ENCODE measurements at places on chromosomes 6 and 20.

DNA sequence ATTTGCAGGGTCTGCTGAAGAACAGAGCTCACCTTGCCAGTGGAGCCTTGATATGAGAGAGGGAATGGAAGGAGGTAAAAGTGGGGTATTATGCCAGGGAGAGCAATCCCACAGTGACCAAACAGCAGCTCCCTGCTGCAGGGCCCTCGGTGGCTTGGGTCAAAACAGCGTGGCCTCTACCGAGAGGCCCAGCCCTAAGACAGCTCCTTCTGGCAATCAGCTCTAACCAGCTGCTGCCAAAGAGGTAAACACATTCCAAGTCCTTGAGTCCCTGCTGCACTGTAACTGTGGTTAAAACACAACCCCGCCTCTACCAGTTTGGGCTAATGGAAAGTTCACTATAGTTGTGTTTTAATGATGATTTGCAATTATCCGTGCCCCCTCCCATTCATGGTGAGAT is 1.4 kb upstream of the DAAM2 start:
- no peak for DNase-seq

DNA sequence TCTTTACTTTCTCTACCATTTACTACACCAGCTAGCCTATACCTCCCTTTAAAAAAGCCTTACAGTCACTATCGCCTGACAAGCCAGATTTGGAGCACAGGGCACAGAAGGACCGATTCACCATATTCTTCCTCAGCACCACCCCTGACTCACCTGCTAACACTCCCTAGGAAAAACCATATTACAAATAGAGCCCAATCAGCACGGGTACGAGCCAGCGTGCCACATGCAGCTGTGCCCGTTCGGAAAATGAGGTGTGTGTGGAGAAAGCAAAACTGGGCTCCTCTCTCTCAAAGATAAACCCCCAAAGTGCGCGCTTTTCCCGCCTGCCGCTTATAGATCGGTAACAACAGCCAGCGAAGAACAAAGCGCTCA is 1.2 kb downstream of the SYNCRIP start:
- no peak for DNase-seq

DNA sequence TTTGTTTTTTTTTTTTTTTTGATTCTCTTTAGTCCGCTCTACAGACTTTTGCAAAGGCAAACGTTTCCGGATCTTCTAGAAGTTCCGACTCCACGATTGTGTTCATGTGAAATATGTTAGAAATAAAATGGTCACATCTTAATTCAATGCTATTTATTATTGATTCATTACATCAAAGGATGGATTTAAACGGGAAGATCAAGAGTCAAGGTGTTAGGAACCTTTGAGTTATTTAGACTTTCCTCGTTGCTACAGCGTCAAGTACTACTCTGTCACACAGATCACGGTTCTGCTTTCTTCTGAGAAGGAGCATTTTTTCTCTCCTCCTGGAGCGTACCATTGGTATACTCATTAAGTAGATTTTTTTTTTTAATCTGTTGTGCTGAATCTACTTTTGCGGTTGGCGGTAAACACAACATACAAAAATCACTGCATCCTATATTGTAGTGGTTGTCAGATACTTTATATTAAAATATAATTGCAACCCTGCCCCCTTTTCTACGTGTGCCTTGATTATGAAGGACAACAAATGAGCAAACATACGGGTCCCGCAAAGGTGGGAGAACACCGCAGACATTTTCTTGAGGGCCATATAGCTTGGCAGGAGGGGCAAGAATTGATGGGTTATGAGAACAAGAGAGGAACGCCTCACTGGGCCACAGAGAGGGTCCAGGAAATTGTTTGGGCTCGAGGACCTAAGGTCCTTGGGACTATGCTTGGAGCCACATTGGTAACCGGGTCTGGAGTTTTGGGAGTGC is 17.5 kb downstream of the HMGN4 start:
- DNase-seq, result no peak

DNA sequence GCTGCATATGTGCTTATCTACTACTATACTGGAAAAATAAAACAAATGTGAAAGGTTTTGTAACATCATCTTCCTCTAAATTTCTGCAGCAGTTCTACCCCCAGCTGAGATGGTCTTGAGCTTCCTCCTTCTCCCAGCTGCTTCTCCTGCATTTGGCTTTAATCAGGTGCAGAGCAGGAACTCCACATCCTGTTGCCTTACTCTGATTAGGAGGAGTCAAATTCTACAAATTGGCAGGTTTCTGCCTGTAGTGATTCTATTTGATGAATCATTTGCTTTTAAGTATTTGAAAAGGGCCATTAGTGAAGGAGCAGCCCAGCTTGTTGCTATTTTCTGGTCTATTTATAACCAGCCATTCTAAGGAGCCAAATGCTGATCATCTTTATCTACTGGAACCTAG is 224.5 kb downstream of the GMDS start:
- no peak for DNase-seq
